ENCODE measurements at places on chromosomes 7 and 10.

DNA sequence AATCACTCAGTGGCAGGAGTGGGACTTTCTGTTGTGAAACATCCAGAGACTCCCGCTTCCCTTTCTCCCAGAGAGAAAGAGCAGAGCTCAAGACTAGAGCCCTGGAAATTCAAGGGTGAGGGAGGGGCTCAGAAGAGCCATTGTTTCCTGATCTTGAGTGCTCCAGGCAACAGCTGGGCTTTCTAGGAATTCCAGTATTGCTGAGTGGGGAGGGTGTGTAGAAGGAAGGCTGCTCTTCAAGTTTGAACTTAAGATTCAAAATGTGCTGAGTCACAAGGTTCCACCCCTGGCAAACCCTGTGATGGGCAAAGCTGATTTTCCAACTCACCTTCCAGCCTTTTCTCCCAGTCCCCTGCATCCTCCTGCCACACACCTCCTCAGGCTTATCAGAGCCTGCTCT lies 42.3 kb upstream of the MSRB2 start:
- DNase-seq = no peak

DNA sequence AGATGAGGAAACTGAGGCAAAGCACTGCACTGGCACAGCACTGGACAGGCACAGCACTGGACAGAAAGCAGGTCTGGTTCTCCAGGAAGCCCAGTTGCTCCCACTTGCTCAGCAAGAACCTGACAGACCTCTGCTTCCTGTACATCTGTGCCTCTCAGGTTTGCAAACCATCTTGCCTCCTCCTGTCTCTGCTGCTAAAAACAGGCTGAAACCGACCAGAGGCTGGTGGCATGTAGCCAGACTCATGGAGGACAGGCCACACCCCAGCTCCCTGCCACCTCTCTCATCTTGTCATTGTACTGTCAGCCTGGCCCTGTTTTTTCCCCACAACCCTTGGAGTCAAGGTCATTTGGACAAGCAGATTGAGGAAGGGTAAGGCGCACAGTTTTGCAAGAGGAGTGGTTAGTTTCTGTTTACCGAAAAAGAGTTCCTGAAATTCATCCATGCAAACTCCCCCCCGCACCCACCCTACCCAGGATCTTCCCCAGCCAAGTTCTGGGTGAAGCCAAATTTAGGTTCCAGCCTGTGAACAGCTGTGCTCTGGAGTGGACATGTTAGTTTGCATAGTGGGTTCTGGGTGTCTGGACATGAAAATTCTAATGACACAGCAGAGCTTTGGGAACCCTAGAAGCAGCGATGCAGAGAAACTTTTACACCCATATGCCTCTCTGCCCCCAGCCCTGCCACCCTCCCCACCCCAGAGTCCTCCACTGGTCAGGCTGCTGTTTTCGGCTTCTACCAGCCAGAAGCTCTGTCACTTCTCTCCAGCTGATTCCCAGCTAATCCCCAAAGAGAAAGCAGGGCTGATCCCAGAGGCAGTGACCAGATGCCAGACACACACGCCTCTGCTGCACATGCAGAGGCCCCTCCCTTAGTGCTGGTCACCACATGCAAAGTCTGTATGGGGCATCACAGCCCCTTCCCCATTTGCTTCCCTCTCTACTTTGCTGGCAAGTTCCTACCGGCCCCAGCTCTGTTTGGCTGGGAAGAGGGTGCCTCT lies 8.5 kb upstream of the C10orf105 start:
- DNase-seq = peak; percentile 71

GRCh38 chr7:77246026-77246640 lies 46.5 kb upstream of the FGL2 start:
- DNase-seq = no peak

GRCh38 chr7:691361-692045 lies 35.0 kb upstream of the DNAAF5 start:
- DNase-seq = no peak

DNA sequence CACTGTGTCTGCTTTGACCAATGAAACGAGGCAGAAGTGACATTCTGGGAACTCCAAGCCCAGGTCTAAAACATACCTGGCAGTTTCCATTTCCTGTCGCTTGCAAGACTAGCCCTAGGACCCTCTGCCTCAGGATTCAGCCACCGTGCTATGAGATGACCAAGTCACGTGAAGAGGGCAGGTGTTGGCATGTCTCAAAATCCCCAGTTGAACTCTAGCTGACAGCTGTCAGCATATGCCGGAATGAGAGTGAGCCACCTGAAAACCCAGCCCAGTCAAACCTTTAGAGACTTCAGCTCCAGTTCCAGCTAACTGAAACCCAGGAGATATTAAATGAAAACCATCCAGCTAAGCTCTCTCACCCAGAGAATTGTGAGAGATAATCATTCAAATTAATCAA lies 89.9 kb upstream of the PPP1R3A start:
- no peak for DNase-seq

GRCh38 chr7:124376111-124376510 lies 343.2 kb upstream of the TMEM229A start:
- DNase-seq = no peak

DNA sequence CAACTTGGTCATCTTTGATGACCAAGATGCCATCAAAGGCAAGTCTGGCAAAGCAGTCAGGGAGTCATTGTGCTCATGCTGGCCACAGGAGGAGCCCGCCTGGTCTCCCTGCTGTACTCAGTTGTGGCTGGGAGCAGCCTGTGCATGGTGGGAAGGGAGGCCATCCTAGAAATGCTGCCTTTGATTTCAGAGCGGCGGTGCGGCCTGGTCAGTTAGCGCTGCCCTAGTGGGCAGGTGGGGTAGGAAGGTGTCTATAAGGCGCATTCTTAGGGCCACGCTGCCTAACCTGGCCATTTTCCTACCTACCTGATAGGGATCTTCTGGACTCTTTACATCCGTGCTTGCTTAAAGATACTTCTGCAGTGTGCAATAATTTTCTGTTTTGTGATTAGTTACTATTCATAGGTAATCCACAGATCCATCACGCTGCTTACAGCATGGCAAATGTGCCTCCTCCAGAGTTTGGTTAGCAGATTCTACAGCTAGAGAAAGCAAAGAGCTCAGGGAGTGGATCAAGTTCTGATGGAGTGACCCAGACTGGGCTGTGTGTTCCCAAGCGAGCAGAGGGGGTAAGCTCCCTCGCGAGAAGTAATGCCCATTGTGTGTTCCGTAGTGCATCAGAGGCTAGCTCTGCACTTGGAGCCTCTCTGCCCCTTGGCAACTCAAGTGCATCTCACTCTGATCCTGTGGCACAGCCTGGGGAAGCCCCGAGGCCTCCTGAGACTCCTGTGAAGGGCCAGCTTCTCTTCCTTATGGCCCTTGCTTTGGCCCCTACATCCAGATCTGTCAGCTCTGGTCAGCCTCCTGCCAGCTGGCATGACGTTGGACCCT lies 970.1 kb upstream of the ZNF722 start:
- no peak for DNase-seq

DNA sequence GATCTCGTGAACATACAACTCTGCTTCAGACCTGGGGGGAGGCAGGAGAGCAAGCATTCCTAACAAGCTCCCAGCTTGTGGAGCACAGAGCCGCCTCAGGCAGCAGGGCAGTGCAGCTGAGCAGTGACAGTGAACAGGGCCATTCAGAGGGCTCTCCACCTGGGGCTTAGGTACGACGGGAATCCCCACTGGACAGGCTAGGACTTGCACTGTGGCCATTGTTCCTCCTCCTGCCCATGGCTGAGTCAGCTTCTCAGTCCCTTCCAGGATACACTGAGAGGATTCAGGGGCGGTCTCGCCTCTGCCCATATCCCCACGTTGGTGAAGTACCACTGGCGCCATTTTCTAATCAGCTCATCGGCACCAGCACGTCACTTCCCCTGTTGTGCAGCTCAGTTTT lies 71.1 kb downstream of the FIGNL1 start:
- DNase-seq = no peak

GRCh38 chr7:157955348-157955999 lies 618.7 kb downstream of the DNAJB6 start:
- DNase-seq = no peak

- no peak for DNase-seq
Observed at GRCh38 chr10:121525251-121526134, 72.8 kb downstream of the FGFR2 start.

- no peak for DNase-seq
Observed at GRCh38 chr7:111753968-111754367, 191.7 kb upstream of the IMMP2L start.

All from stimulated activated CD4-positive, alpha-beta T cell treated with anti-CD3 and anti-CD28 coated beads, Interleukin-1b, Interleukin-23, amount 100 ng/mL, for 48 hours (primary cell).